ENCODE measurements at places on chromosomes 3 and 15. TPM values are rescaled to one million over a fixed set of nuclear protein-coding genes. Genes with fewer than 3 reads are reported as not detected.

DNA sequence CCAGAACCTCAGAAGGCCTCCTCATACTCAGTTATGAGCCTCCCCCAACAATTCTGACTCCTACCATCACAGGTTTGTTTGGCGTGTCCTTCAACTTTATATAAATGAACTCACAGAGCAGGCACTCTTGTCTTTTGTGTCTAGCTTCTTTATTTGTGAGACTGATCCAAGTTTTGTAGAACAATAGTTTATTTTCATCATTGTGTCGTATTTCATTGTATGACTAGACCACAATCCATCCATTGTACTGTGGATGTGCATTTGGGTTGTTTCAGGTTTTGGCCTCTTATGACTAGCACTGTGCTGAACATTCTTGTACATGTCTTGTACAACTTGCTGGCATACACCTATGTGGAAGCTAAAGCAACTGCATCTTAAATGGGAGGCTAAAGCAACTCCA lies 292.8 kb upstream of the LYSMD4 start:
- DNase-seq, result no peak

DNA sequence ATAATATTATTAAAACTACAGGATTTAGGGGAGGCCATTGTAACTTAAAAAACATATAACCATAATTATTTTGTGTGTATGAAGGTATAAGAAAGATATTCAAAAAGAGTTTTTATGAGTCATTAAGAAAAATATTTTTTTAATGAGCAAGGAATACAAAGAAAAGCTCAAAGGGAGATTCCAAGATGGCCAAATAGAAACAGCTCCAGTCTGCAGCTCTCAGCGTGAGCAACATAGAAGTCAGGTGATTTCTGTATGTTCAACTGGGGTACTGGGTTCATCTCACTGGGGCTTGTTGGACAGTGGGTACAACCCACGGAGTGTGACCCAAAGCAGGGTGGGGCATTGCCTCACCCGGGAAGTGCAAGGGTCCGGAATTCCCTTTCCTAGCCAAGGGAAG lies 336.1 kb downstream of the TBL1XR1 start:
- DNase-seq, result no peak

The TEX9 gene
- 0.26 TPM for total RNA-seq

DNA sequence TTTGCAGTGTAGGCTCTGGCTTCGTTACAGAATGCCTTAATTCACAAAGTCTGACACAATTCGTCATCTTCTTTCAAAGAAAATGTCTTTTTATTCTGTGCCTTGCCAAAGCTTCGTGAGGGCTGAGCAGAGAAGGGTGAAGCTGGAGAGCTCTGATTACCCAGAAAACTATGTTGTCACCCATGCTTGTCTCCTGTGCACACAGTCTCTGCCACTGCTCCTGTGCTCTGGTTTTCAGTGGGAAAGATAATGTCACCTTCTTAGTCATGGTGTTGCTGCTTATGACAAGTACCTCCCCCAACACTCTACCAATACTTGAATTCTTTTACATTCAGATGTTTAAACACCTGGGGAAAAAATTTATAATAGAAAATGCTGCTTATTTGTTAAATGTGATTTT lies 509.2 kb upstream of the GRM7 start:
- DNase-seq, result no peak

GRCh38 chr15:46595016-46595415 lies 960.2 kb downstream of the SQOR start:
- no peak for DNase-seq
